Mesothelial cell of epicardium (in vitro differentiated cells): ENCODE measurements at places on chromosomes 5 and 9.

GRCh38 chr9:38227656-38228055 lies 158.6 kb upstream of the SHB start:
- no peak for DNase-seq

GRCh38 chr9:87227456-87227855 lies 270.2 kb upstream of the DAPK1 start:
- DNase-seq: no peak

GRCh38 chr5:89560696-89561095 lies 677.7 kb upstream of the MEF2C start:
- no peak for DNase-seq

- no peak for DNase-seq
Measured at GRCh38 chr9:38389313-38389712, 3.2 kb upstream of the ALDH1B1 start.

DNA sequence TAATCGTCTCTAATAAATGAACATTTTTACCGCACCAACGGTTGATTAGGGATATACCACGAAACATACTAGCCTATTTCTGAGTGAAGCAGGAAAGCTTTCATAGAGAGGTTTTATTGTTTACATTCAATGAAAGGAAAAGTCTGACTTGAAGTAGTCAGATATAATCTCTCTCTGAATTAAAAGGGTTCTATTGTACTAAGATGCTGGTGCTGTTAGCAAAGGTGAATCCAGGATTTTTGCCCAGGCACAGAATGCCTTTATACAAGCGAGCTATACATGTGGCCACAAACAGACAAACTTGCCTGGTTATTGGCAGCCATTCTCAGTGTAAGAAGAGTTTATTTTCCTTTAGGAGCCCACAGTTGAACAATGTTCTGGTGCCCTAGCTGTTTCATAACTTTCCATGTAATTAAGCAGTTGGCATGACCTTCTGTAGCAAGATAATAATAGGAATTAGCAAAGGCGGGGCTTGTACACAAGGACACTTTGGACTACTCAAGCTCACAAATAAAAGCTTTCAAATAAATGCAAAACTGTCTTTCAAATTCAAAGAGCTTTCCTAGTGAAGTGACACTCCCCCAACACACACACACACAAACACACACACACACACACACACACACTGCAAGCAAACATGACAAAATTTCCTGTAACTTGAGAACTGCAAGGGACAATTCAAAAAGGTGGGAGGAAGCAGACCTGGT lies 198.7 kb upstream of the MAP3K1 start:
- no peak for DNase-seq

- no peak for DNase-seq
Measured at GRCh38 chr5:35804201-35804653, 52.5 kb upstream of the IL7R start.

DNA sequence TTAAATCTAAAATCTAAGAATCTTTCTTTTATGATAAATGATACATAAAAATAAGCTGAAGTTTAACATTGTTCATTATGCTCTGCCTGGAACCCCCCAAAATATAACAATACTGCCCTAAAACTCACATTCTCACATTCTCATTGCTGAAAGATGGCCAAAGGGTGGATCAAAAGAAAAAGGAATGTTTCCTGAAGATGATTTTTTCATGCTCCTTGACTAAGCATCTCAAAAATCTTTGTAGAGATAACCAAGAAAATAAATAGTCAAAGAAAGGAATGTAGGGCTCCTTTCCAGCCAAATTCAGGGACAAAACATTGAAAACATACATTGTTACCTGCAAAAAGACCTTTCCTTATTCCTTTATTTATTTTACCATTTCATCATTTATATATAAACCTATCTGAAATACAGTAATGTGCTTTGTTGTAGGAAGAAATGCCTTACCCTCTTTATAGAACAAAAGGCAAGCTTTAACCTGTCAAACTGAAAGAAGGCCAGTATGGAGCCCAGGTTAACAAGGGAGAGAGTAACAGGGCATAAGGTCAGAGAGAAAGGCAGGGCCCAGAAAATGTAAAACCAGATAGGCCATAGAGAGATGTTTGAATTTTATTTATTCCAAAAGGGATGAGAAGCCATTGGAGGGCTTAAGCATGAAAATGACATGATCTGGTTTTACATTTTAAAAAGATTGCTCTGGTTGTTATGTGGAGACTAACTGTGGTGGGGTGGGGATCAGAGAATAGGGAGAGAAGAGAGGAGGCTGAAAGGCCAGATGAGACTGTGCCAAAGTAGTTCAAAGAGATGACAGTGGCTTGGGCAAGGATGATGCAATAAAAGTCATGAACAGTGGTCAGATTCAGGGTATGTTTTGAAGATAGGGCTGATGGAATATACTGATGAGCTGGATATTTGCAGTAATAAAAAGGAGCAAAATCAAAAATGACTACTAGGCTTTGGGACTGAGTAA lies 37.3 kb upstream of the CDK5RAP2 start:
- DNase-seq: no peak

GRCh38 chr5:32387211-32387610 lies 57.3 kb downstream of the ZFR start:
- no peak for DNase-seq

- DNase-seq: no peak
Measured at GRCh38 chr5:98320343-98320742, 453.1 kb upstream of the RGMB start.

DNA sequence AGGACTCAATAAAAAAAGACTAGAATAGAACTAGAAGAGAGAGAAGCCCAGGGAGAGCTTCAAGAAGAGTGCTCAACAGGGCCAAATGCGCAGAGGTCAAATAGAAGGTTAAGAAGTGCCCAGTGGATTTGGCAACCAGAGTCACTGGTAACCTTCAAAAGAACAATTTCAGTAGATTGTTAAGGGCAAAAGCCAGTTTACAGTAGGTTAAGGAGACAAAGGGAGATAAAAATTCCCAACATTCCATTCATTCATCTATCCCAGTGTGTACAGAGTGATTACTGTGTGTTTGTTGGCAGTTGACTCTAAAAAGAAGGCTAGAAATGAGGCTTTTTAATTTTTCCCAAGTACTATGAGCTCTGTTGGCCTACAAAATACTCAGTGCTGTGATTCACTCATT lies 69.4 kb downstream of the RIGI start:
- DNase-seq: no peak

GRCh38 chr5:95664204-95664786 lies 17.7 kb downstream of the RFESD start:
- no peak for DNase-seq

- DNase-seq: no peak
Measured at GRCh38 chr9:135220601-135221575, 133.4 kb downstream of the OLFM1 start.

DNA sequence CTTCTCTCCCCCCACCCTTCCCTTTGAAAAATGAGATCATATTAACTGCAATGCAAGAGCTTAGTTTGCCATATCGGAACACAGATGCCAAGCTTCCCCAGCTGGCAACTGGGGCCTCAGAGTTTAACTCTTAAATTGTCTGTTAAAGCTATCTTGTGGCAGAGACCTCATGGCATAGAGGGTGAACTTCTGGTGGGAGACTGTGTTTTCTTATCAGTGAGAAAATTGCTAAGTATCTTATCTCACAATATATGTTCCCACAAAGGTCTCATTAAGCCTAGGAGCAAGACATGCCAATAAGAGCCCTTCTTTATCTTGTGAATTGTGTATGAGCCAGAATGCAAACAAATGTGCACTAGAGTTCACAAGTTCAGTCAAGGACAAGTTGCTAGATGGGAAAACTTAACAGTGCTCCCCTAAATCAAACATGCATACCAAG lies 12.3 kb downstream of the NFIB start:
- no peak for DNase-seq

GRCh38 chr5:10122076-10122726 lies 127.5 kb downstream of the ATPSCKMT start:
- no peak for DNase-seq

- DNase-seq: no peak
Measured at GRCh38 chr9:108517651-108518365, 338.0 kb downstream of the ACTL7B start.

DNA sequence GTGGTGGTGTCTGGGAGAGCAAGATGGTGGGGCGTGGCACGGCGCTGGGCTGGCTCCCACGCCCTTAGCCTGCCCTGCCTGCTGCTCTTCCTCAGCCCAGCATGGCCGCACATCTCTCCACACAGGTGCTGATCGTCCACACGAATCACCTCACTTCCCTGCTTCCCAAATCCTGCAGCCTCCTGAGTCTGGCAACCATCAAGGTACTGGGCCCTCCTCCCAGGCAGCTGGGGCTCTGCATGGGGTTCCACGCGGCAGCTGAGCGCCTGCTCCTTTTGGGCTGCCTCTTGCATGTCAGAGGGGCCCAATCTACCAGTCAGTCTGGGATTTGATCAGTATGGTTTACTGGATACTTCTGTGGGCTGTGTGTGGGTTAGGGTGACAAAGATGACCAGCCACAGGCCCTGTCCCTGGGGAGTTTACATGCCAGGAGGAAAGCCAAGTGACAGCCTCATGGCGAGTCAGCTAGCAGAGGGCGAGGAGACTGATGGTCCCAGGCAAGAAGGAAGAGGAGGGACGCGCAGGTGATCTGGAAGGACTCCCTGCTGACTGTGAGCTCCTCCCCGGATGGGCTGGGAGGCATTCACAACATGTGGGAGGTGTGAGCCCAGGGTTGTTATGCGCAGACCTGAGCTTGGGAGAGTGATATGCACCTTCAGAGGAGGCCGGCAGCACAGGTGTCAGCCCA lies 6.0 kb downstream of the LRSAM1 start:
- no peak for DNase-seq

- DNase-seq: peak; percentile 78
Measured at GRCh38 chr5:37717613-37718431, 122.0 kb downstream of the GDNF start.

GRCh38 chr5:61277781-61278180 lies 54.3 kb upstream of the ZSWIM6 start:
- no peak for DNase-seq

DNA sequence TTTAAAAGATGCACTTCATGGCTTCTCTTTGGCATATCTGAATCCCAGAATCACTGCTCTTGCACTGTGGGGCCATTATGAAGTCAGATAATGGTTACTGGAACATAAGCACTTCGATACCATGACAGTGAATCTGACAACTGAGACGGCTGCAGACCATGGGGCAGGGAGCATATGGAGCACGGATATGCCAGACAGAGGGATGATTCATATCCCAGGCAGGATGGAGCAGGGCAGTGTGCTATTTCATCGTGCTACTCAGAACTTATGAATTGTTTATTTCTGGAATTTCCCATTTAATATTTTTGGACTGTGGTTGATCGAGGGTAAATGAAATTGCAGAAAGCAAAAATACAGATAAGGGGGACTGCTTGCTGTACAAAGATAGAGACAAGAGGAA lies 145.0 kb downstream of the EGFLAM start:
- DNase-seq: no peak

- no peak for DNase-seq
Measured at GRCh38 chr5:156815988-156816599, 34.0 kb upstream of the PPP1R2B start.

DNA sequence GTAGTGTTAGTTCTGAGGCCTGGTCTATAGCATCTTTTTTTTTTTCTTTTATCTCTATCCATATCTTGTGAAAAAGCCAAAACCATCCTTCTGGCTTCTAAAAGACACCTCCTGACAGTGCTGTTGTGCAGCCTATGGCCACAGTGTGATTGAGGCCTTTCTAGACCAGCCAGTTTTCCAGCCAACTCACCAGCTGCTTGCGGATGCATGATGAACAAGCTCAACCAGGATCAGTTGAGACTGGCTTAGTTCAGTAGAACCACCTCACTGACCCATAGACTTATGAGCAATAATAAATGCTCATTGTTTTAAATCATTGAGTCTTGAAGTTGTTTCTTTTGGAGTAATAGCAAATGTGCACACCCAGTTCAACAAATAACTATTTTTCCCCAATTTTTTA lies 296.9 kb downstream of the FAM170A start:
- DNase-seq: no peak

- DNase-seq: no peak
Measured at GRCh38 chr5:51664491-51665250, 281.4 kb downstream of the ISL1 start.

DNA sequence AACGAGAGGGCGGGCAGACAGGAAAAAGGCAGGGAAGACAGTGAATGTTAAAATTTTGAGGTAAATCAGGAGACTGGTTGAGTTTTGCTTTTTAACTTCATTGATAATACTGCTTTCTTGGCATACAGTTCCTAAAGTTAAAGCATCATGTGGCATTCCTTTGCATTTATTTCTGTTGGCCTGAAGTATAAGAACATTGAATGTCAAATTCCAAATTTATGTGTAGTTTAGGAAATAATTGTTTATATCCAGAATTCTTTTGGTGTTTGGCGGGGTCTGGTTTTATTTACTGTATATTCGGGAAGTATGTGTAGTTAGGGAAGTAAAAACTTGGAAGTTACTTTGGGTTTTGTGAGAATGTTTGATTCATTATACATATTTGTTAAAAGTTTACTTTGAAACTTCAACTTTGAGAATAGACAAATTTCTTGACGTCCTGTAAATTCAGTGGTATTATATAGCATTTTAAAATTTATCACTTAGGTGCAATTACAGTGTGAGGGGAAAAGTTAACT lies 83.2 kb downstream of the PTPDC1 start:
- DNase-seq: no peak

DNA sequence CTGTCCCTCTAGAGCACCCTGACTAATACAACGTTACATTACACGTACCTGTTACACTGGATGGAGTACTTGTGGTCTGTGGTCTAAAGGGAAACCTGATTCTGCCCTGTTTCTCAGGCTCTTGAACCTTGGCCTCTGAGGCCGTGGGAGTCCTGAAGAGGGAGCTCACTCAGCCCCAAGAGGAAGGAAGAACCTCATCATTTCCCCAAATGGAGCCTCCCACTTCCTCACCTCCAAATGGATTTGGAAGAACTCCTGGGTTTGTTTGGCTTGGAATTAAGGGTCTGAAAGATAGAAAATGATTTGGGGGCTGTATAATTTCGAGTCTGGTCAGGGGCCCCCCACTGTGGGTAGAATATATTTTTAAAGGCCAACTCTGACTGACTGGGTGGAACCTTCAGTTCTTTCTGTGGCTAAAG lies 200.2 kb downstream of the SEMA6A start:
- no peak for DNase-seq

GRCh38 chr9:75997206-75997605 lies 106.7 kb downstream of the PCSK5 start:
- no peak for DNase-seq

- no peak for DNase-seq
Measured at GRCh38 chr9:127139071-127139731, 16.8 kb upstream of the ANGPTL2 start.

DNA sequence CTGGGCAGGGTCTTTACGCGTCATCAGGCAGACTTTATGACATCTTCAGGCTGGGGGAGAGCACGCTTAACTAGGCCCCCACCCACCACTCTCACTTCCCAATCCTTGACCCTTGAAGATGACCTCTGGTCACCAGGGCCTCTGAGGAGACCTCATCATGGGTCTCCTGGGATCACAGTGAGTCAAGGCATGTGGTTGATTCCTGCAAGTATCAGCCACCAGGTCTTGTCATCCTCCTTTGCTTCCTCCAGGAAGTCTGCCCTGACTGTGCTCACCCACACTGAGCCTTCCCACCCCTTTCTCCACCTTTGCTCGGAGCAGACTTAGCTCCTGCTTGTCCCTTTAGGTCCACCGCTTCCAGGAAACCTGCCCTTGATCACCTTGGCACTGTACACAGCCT lies 17.3 kb downstream of the ODF2 start:
- DNase-seq: no peak

GRCh38 chr5:32990593-32991420 lies 279.7 kb downstream of the NPR3 start:
- DNase-seq: no peak
